Epithelial cell of alveolus of lung (primary cell): ENCODE measurements at places on chromosomes 12 and 14. TPM values are rescaled to one million over a fixed set of nuclear protein-coding genes. Genes with fewer than 3 reads are reported as not detected.

Gene SELPLG
- 0.26 and 2.2 TPM in 2 replicates for total RNA-seq

Gene OTX2
- not detected in 2 replicates for total RNA-seq

Gene RTL1
- total RNA-seq: not detected in 2 replicates

Gene BCL11B
- total RNA-seq: 0.13 and 0.16 TPM in 2 replicates

Gene HOXC12
- not detected in 2 replicates for total RNA-seq

Gene DDN
- under 0.01 and 1.4 TPM in 2 replicates for total RNA-seq

Gene TMEM121
- 9.3 and 12.6 TPM in 2 replicates for total RNA-seq

Gene IL22
- not detected in 2 replicates for total RNA-seq

Gene POTEM
- total RNA-seq: not detected in 2 replicates

Gene PROX2
- not detected in 2 replicates for total RNA-seq

Gene VWF
- 1.4 and 4.3 TPM in 2 replicates for total RNA-seq

Gene MYH7
- 0.56 TPM in 1 of 2 replicates, not detected in the other for total RNA-seq

Gene MARCHF9
- 1.4 and 10.7 TPM in 2 replicates for total RNA-seq

Gene DEPDC4
- 1.2 and 6.9 TPM in 2 replicates for total RNA-seq

Gene BEST3
- total RNA-seq: 1.0 TPM in 1 of 2 replicates, not detected in the other

Gene WDHD1
- 8.2 and 10.1 TPM in 2 replicates for total RNA-seq

Gene EIF2S3B
- total RNA-seq: 0.78 and 1.3 TPM in 2 replicates

Gene RND1
- total RNA-seq: 3.4 TPM in 1 of 2 replicates, not detected in the other

Gene CLEC2D
- 2.1 and 3.0 TPM in 2 replicates for total RNA-seq

Gene CLEC14A
- total RNA-seq: 3.4 and 8.1 TPM in 2 replicates

Gene OSBPL8
- 46.4 and 57.6 TPM in 2 replicates for total RNA-seq

Gene GALNT9
- 0.08 and 0.13 TPM in 2 replicates for total RNA-seq

Gene LRFN5
- total RNA-seq: 4.9 and 14.7 TPM in 2 replicates

Gene GPR135
- 1.0 and 2.6 TPM in 2 replicates for total RNA-seq
